A673 (cell line): ENCODE measurements at places on chromosomes 4 and X.

- DNase-seq = no peak
Measured at GRCh38 chr4:165635951-165636350, 237.1 kb upstream of the TLL1 start.

GRCh38 chr4:2832309-2832980 lies 11.2 kb upstream of the ADD1 start:
- no peak for DNase-seq

- no peak for DNase-seq
Measured at GRCh38 chr4:175127314-175127713, 209.2 kb downstream of the ADAM29 start.

- peak; percentile 71 for DNase-seq
Measured at GRCh38 chrX:107355533-107355932, 93.9 kb upstream of the FRMPD3 start.

DNA sequence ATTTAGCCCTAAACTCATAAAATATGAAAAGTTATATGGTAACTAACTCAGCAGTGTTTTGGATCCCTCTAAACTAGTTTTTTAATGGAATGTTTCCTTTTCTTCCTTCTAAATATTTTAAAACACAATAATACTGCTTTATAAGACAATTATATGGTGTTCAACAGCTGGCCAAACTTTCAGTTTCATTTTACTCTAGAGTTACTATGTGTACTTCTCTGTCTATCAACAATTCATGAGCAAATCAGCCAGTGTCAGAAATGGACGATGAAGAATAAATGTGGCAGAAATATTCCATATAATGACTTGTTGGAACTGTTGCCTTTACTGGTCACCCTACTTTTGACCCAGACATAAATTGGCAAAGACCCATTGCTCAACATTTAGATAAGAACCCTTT lies 64.8 kb upstream of the CXXC4 start:
- DNase-seq = no peak

DNA sequence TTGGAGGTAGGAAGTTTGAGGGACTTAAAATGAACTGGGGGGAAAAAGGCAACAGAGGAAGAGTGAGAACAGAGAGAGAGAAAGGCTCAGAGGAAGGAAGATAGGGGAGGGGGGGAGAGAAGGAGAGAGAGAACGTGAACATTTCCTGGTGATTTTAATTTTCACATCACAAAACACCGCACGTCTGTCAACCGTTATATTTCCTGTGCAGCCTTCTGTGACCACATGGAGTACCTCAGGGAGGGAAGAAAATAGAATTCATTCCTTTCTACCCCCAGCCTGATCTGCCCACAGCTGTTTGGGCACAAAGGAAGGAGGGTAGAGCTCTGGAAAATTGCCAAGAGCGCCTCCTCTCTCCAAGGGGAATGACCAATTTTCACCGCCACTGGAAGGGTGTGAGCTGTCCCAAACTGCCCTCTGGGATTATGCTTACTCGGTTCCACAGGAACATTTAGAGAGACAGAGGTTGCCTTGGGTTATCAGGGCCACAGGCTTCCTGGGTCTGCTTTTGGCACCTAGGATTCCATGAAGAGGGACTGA lies 135.7 kb upstream of the MAMLD1 start:
- no peak for DNase-seq

GRCh38 chr4:36227913-36228312 lies 16.4 kb downstream of the ARAP2 start:
- no peak for DNase-seq

GRCh38 chr4:122632396-122633143 lies 11.7 kb upstream of the IL21 start:
- DNase-seq = no peak

DNA sequence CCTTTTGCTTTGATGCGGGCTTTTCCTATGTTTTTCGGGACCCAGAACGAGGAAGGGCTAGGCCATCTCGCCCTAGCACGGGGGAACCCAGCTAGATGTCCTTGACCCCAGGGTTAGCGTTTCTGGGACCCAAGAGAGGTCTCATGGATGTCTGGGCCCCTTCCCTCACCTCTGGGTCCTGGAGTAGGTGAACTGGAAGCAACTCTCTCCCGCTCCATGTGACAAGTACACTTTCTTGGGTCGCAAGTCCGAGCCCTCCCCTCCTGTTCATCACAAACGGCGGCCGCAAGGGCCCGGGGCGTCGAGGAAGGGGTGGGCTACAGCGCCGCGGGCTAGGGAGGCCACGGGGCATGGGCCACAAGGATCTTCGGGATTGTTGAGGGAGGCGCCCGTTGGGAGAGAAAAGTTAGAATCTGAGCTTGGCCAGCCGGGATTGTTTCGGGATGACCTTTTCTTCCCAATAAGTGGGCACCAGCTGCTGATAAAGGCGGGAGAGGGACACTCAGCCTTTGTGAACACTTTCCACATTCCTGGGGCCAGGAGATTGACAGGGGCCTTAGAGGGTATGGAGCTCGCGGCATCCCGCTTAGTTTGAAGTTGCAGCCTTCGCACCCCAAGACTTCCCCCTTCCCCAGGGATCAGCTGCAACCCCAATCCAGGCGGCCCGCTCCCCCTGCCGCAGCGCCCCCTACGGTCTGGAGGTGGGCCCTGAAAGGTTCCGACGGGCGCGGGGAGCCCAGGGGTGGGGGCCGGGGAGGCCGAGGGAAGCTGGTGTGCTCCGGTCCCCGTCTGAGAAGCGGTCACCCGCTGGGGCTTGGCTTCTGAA lies 136.9 kb upstream of the ZIC3 start:
- DNase-seq = peak; percentile 17

- no peak for DNase-seq
Measured at GRCh38 chrX:103344606-103345005, 11.7 kb upstream of the TCEAL9 start.

DNA sequence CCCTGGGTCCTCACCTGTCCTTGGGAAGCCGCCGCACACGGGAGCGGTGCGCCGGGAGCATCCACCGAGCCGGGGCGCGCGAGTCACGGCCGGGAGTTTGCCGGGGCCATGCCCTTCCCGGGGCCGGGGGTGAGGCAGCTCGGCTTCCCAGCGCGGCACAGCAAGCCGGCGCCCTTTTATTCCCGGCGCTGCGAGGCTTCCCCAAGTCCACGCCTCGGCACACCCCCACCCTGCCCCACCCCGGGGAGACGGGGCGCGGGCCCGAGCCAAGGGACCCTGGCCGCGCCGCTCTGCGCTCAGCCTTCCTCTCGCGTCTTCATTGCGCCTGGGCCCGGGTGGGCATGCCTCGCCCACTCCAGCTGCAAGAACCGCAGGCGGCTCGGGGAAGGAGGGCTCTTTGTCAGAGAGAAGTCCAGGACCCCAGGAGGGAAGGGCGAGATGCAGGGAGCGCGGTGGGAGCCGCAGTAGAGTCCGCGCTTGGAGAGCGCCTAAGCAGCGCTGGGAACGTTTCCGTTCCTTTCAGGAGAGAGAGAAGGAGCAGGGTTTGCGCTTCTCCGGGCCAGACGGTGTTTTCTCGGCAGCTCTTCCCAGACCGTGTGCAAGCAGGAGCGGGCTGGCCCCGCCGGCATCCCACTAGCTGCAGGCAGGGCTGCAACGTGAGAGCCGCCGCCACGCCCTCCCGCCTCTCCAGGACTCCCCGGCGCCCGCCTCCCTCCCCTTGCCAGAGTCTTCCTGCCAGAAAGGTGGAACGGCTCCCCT lies at the start of gene MXRA5:
Gene MXRA5 (minus strand): TSS at position 152 of the 759 bp plus-strand sequence. CDS start 2,819 bp downstream, outside the sequence.
- no peak for DNase-seq

DNA sequence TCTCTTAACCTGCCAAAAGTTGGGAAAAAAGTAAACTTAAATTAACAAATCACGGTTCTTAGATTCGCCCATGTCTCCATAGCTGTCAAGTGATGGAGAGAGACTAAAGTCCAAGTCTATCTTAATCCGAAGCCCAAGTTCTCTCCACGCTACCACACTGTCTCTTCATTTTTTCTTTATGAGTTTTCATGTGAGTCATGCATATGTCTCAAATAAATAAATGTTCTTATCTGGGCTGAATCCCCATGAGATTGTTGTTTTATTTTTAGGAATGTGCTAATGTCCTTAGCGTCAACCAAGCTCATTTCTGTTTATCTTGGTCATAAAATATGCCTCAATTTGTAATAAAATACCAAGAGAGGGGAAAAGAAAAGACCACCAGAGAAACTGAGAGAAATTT lies 169.3 kb downstream of the RCHY1 start:
- no peak for DNase-seq

DNA sequence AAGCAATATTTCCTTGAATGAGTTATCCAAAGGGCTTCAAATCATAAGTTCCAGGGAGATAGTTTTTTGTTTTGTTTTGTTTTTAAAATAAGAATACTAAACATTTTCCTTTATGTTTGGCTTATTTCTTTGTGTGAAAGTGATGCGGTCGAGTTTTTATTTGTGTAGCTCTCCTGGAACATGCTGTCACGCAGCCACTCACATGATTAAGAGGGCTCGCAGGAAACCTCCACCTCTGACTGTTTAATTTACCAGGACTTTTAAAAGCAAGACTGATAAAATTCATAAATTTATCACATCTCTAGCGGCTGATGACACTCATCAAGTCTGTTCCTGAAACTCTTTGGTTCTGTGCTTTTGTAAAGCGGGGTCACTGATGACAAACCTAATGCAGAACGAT lies 48.9 kb upstream of the HAND2 start:
- no peak for DNase-seq

GRCh38 chr4:180190382-180190781 lies 2052.8 kb upstream of the TENM3 start:
- no peak for DNase-seq

DNA sequence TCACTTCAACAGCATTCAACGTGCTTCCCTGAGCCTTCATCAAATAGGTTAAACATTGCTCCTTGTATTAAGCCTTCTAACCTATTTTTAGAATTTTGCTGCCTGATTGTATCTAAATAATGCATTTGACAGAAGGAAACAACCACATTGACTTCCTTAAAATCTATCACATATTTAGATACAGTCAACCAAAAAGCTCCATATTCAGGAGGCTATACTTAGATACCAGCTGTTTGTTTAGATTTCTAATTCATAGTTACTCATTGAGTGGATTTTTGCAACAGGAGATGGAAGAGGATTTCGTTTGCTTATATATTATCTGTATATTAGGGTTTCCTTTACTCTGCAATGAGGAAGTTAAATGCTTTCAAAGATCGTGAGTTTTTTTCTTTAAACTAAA lies 241.1 kb upstream of the PPP1R2C start:
- DNase-seq = no peak

DNA sequence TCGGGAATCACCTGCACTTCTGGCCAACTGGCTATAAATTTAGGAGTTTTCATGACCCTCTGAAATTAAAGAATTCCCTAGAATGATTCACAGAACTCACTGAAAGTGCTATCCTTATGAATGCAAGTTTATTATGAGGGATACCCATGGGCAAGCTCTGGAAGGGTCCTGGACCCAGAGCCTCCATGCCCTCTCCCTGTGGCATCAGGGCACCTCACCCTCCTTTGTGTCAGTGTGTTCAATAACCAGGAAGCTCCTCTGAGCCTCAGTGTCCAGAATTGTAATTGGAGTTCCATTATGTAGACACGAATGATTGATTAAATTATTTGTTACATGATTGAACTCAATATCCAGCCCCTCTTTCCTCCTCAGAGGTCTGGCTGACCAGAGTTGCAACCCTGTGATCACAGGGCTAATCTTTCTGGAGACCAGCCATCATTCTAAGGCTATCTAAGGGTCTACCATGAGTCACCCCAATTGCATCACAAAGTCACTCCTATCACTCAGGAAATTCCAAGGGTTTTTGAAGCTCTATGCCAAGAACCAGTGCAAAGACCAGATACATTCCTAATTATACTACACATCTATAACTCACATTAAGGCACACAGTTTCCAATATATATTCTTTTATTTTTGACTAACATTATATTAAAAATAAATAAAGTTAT lies 8.9 kb downstream of the ANXA3 start:
- no peak for DNase-seq

DNA sequence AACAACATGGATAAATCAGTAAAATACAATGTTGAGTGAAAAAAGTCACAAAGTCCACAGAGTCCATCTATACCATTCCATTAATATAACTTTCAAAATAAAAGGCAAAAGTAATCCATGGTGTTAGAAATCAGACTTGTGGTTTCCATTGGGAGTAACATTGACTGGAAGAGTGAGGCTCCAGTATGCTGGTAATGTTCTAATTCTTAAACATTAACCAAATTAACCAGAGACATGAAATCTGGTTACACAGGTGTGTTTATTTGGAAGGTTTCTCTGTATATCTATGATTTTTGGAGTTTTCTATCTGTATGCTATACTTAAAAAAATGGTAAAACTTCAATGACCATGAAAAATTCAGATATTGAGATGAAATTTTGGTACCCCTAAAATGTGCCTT lies 42.6 kb downstream of the SULT1B1 start:
- DNase-seq = no peak

DNA sequence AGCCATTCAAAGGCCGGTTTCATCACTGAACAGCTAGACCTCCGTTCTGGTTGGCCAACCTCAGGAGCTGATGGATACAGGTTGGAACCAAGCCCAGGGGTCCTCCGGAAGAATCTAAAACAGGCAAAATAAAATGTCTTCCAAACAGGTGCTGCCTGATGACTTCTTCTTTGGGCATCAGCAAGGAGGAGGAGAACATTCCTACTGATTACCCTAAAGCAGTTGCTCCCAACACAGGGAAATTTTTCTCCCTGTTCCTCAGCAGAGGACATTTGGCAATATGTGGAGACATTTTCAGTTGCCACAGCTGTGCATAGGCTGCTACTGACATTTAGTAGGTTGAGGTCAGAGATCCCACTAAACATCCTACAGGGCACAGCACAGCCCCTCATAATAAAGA lies 319.3 kb upstream of the PPARGC1A start:
- DNase-seq = no peak

- no peak for DNase-seq
Measured at GRCh38 chr4:69750346-69750745, 10.1 kb downstream of the SULT1B1 start.

GRCh38 chrX:96540111-96540631 lies 144.5 kb upstream of the DIAPH2 start:
- no peak for DNase-seq

GRCh38 chr4:155569960-155570515 lies 96.6 kb upstream of the GUCY1A1 start:
- DNase-seq = no peak

GRCh38 chr4:78464265-78464664 lies 87.3 kb upstream of the ANXA3 start:
- no peak for DNase-seq

DNA sequence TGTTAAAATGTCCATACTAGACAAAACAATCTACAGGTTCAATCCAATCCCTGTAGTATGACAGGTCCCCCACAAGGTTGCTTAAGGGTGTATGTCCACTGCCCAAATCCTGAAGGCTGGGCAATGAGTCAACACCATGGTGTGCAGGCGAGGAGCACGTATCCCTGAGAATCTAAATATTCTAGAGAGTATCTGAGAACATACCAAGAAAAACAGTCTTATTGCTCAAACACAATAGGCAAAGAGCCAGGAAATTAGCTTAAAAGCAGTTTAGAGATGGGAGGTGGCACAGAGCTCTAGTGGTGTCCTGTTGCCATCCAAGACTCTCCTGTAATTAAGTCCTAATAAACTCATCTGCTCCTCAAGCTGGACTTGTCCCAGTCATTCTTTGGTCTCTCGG lies 37.0 kb downstream of the RCHY1 start:
- DNase-seq = no peak

GRCh38 chrX:135273162-135273561 lies 21.3 kb downstream of the ETDA start:
- DNase-seq = no peak
